ENCODE measurements at places on chromosomes 1 and 21.

- no peak for DNase-seq
Observed at GRCh38 chr21:29144736-29145353, 14.4 kb downstream of the MAP3K7CL start.

DNA sequence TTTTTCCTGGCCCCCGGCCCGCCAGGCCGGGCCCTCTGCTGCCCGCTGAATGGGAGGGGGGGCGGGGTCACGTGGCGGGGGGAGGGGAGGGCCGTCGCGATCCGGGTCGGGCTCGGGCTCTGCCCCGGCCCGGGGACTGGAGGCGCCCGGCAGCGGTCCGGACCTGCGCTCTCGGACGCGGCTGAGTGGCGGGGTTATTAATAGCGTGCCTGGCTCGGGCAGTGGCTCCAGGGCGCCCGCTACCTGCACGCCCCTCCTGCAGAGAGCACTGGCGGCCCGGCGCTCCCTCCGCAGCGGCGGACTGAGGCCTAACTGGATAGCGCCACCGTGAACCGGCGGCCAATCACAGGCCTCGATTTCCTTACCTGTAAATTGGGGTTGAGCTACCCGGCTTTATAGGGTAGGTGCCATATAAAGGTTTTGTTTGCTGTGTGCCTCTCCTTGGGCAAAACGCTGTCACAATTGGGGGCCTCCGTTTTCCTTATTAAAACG lies 28.1 kb downstream of the AHDC1 start:
- DNase-seq = no peak

GRCh38 chr1:202266061-202266765 lies 72.6 kb downstream of the LGR6 start:
- peak; percentile 27 for DNase-seq

GRCh38 chr1:164602101-164602422 lies 43.1 kb downstream of the PBX1 start:
- no peak for DNase-seq

- DNase-seq = no peak
Observed at GRCh38 chr1:246837418-246838117, 94.2 kb downstream of the AHCTF1 start.

DNA sequence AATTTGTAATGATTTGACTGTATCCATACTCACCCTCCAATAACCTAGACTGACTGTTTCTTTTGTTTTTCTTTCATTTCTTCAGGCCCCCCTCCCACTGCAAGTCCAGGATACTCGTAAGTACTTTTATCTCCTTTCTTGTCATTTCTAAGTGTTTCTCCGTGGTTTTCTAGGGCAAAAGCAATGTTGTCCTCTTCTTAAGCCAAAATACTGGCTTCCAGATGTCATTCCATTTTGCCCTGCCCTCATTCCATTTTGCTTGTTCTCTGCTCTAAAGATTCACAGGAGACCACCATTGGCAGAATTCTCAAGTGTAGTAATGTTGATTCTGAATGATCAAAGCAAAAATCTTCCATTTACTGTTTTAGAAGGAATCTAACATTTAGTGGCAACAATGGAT lies 152.8 kb upstream of the UBE2U start:
- DNase-seq = no peak

- no peak for DNase-seq
Observed at GRCh38 chr1:38133756-38134155, 87.2 kb upstream of the POU3F1 start.

GRCh38 chr1:60134716-60135115 lies 61.1 kb upstream of the C1orf87 start:
- DNase-seq = no peak

DNA sequence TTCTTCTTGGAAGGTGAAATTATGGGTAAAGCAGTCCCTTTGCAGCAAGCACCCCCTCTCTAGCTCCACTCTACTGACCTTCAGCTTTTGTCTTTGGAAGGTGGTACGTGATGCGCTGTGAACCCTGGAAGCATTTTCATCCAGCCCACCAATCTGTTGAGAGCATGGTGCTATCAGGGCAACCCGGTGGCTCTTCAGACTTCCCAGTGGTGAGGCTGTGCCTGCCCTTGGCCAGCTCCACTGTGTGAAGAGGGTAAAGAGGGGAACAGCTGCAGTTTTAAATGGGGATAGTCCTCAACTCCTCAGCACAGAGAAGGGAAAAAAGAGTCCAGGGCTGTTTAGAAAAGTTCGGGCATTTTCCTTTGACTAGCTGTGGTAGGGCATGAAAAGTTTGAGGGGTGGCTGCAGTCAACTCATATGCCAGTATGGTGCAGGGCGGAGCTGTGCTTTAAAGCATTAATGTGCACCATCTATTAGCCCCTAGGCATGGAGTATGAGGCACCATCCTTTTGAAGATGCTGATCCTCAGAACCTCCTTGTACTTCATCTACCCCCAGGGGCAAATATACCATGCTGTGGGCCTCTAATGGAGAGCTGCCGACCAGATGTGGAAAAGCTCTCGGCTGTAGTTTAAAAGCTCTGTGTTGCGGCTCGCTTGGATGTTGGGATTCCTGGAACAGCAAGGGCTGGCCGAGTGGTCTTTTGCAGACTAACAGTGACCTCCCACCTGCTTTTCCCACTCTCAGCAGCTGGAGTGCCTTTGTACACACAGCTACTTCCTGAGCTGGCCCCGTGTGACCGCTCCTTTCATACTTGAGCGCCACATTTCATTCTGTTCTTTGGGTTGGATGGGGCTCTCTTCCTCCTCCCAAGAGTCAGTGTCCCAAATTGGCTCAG lies 123.0 kb downstream of the PEX14 start:
- no peak for DNase-seq

DNA sequence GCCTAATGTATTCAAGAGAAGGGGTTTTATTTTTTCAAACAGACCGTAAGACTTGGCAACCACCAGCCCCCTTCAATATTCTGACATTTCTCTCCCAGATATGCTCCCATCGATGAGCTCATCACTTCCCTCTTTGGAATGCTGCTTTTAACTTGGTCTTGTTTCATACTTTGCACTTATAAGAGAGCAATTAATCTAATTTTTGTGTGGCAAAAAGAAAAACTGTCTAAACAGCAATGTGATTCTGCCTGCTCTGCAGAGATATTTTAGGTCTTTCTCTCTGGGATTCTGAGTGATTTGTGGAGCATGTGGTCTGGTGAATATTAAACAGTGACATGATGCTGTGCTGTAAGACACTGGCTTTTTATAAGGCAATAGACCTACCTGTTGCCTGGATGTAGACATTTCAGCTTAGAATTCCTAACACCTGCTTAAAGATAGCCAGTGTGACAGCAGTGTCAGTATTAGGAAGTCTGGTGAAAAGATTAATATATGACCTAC lies 284.8 kb downstream of the BACH1 start:
- DNase-seq = no peak

DNA sequence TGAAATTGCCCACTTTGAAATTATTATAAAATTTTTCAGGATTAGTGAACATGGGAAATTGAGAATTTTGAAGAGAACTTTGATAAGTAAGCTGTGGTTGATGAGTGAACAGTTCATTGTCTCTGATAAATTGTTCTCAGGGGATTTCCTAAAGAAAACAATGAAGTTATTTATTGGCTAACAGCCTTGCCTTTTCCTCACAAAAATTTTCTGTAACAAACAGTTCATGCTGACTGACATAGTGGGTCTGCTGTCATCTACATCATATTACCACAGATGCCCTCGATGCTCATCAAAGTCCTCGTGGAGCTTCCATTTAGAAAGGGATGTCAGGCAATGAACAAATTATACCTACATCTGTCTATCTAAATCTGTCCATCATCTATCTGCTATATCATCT lies 113.4 kb downstream of the PTBP2 start:
- no peak for DNase-seq

- DNase-seq = no peak
Observed at GRCh38 chr1:88998716-88999115, 6.3 kb upstream of the KYAT3 start.

- peak; percentile 81 for DNase-seq
Observed at GRCh38 chr1:182143154-182143657, 81.7 kb upstream of the ZNF648 start.

GRCh38 chr1:209062863-209063262 lies 520.7 kb upstream of the CAMK1G start:
- DNase-seq = no peak

DNA sequence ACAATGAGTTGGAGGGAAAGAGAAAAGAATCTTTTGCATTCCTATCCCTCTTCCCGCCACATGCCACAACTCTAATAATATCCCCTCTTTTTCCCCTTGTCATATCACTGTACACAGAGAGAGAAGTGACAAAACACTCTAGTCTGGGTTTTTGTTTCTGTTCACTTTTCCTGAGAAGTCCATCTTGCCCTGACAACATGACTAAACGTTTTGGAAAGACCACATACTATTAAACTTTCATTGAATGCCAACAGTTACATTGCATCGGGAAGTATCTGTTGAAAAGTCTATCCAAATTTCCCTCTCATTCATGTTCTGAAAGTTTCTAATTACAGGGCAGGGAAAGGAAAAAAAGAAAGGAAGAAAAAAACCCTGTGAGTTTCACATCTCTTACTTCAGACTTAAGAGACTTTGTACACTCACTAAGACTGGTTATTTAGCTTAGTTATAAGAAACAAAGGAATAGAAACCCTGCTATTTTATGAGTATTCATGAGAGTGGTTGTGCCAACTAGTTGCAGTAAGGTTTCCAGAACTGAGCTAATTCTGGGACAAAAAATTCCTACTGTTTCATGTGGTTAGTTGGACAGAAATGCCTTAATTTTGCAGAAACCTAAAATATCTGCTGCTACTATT lies 16.9 kb downstream of the PLA2G4A start:
- no peak for DNase-seq

- no peak for DNase-seq
Observed at GRCh38 chr1:154501423-154502065, 475 bp upstream of the TDRD10 start.

DNA sequence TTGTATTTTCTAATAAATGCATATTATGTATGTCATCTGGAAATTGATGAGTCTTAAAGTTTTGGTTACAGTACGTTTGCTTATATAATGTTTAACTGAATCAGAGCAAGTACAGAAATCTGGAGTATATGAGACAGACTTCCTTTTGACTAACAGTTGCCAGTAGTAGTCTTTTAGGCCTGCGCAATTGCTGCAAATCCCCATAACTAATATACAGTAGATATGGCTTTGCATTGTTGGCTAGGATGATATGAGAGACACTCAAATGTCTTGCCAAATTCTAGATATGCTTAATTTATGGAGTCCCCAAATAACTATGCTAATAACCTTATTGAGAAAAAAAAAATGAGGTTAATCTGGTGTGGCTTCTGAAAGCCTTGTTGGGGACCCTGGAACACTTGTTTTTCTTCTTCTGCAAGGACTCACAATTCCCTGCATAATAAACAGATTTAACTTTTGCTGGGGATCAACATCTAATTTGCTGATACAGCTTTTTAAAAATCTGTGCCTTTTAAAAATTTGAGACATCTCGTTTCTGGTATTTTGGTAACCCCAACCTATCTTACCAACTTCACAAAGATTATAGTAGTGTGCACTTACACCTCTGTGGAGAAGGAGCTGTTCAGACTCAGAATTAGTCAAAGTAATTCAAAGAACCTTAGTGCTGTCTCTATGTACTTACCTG lies 22.9 kb downstream of the EXO1 start:
- no peak for DNase-seq

DNA sequence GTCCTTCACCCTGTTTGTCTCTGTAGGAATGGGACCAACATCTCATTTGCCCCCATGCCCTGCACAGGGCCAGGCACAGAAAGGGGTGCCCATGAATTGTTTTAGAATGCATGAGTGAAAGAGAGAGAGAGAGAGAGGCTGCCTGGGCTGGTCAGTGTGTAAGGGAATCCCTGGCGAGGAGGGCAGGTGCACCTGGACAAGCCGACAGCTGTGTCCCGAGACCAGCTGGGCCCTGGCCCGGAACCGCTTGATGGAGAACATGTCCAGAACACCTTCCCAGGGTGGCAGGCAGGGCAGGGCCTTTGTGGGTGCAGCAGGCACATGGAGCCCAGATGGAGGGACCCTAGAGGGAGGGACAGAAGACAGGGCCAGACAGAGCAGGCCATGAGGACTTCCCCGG lies 22.7 kb downstream of the SPOCD1 start:
- DNase-seq = no peak

GRCh38 chr21:45875416-45875760 lies 106.2 kb upstream of the COL6A1 start:
- no peak for DNase-seq

DNA sequence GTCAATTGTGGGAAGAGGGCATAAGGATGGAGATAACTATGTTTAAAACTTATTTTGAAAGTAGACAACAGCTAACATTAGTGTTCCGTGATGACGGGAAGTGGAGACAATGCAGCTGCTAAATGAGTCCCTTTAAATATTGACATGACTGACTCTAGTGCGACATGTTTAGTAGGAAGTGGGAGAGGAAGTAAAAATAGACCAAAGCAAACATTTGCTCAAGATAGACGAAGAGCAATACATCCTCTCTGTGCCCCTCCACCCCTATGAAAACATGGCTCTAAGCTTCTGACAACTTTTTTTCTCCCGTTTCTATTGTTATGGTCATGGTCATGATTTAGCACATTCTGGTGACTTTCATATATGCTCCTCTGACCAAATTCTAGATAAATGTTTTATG lies 60.0 kb upstream of the HMCN1 start:
- no peak for DNase-seq

- DNase-seq = no peak
Observed at GRCh38 chr21:33018707-33019465, 6.8 kb upstream of the OLIG2 start.

GRCh38 chr1:79845936-79846335 lies 839.4 kb upstream of the ADGRL4 start:
- DNase-seq = no peak

GRCh38 chr1:41122851-41123518 lies 101.5 kb upstream of the SLFNL1 start:
- peak; percentile 45 for DNase-seq

GRCh38 chr1:4771721-4772120 lies 117.3 kb downstream of the AJAP1 start:
- DNase-seq = no peak

- DNase-seq = peak; percentile 96
Observed at GRCh38 chr1:247210376-247211117, 38.7 kb upstream of the ZNF124 start.

- no peak for DNase-seq
Observed at GRCh38 chr1:87594736-87595383, 266.2 kb downstream of the LMO4 start.

GRCh38 chr1:109509176-109510134 lies at the start of gene AMIGO1:
AMIGO1 (minus strand) TSS chr1:109509727; CDS start chr1:109508912, 815 bp downstream.
- DNase-seq = no peak

GRCh38 chr1:167663002-167663772 lies 33.2 kb downstream of the RCSD1 start:
- DNase-seq = peak; percentile 33

- no peak for DNase-seq
Observed at GRCh38 chr1:221139991-221140390, 260.7 kb downstream of the HLX start.

Data from SJSA1 (cell line).